ENCODE measurements at places on chromosomes 16 and 17. TPM values are rescaled to one million over a fixed set of nuclear protein-coding genes. Genes with fewer than 3 reads are reported as not detected.
A peak's percentile ranks its signal among the peaks of the same experiment; 100 is the strongest.

The GNGT2 gene
- not detected for total RNA-seq

The CES5A gene
- not detected for total RNA-seq

The LRRC75A gene
- total RNA-seq, result 0.16 TPM

The C16orf96 gene
- total RNA-seq, result 0.17 TPM

The CLEC18C gene
- total RNA-seq, result not detected

DNA sequence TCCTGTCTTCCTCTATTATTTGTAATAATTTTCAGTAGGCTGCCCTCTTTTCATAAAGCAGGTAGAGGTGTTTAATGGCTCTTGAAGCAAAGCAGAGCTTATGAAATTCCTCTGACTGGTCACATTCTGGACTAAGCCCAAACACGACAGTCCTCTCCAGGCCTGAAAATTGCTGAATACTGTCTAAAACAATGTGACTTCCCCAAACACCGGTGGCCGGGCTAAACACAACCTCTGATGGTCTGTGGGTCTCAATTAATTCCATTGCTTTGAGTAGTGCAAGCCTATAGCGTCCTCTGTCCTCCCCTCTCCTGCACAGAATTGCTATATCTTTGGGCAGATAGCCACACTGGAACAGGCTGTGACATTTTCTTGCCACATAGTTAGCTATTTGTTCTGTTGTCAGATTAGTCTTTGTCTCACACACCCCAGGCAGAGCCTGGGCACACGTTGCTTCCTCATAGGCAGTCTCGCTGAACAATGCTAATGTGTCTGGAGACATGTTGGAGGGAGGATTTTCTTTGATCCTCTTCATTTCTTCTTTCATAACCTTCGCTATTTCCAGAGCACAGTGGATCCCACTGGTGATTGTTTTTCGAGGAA is 10.8 kb upstream of the SLFN12L start:
- no peak for DNase-seq

DNA sequence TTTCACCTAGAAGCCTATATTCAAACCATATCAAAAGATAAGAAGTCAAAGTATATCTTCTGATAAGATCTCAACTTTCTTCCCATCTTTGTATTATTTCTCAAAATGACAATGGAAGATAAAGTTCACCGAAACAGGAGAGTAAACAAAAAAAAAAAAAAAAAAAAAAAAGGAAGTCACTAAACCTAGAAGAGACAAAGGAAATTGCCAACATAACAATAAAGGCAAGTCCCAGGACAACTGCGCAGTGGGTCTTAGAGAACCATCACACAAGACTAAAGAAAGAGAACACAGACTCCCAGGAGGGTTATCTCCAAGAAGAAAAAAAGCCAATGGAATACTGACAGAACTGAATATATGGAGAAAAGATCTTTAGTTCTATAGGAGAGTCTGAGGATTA is 65.7 kb downstream of the SMURF2 start:
- no peak for DNase-seq

DNA sequence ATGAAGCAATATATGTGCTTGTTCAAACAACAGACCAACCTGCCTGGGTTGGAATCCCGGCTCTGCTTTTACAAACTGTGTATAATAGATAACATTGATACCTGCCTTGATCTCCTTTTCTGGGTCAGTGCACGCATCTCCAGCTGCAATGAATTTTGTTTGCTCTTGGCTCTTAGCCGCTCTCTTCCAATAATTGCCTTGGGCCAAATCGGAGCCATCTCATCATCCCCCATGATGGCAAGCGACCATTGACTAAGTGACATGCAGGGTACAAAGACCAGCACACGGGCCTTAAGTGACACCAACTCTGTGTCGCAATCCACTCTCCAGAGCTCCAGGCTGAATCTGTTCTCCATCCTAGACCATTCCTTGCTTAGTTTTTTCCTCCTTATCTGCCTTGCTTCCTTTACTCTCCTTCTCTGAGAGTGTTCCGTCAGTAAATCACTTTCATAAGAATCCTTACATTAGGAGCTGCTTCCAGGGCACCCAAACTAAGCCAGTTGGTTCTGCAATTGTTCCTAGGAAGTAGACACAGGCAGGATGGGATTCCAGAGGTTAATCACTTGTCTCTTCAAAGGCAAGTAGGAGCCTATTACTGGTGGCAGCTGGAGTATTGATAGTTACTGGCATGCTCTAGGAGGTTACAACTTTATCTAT is 134.2 kb downstream of the ABCA8 start:
- no peak for DNase-seq

- DNase-seq, result no peak
Observed at GRCh38 chr16:46911038-46911437, 26.9 kb downstream of the GPT2 start.

- DNase-seq, result no peak
Observed at GRCh38 chr17:75503976-75504346, 11.4 kb downstream of the CASKIN2 start.

GRCh38 chr17:73588301-73588846 is 55.9 kb downstream of the SDK2 start:
- DNase-seq, result peak; percentile 27

GRCh38 chr16:67100569-67101310 is 9.0 kb upstream of the PHAF1 start:
- DNase-seq, result no peak

DNA sequence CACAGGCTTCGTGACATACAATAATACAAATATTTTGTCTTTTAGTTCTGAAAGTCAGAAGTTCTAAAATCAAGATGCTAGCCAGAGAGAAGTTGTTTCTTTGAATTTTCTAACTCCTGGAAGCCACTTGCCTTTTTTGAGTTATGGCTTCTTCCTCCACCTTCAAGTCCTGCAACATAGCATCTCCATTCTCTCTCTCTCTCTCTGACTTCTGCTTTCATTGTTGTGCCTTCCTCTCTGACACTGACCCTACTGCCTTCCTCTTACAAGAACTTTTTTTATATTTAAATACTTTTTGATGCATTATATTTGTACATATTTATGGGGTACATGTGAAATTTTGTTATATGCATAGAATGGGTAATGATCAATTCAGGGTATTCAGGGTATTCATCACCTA is 205.9 kb downstream of the MAP2K6 start:
- no peak for DNase-seq

GRCh38 chr16:86205521-86206245 is 304.6 kb upstream of the FOXF1 start:
- no peak for DNase-seq

DNA sequence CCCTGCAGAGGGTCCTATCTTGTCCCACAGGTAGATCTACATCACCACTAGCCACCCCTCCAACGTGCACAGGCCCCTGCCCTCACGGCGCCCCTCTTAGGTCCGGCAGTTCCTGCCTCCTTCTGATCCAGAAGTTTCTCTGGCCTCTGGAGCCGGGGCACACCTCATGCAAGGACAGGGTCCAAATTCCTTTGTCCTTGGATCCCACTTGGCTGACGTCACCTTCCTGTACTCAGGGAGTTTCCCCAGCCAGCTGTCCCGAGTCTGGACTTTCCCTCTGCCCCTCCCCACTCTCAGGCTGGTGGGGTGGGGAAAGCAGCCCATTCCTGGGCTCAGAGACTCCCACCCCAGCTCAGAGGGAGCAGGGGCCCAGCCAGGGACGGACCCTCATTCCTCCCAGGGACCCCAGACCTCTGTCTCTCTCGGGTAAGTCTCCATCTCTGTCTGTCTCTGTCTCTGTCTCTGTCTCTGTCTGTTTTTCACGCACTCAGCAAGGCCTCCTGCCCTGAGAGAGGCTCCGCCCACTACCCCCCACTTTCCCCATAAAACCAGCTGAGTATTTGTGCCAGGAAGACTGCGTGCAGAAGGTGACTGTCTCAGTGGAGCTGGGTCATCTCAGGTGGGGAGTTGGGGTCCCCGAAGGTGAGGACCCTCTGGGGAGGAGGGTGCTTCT is at the start of gene IL32:
IL32 (plus strand) TSS at position 572 of the 673 bp plus-strand sequence. CDS start 172 bp downstream, outside the sequence.
- peak; percentile 84 for DNase-seq

- DNase-seq, result peak; percentile 27
Observed at GRCh38 chr17:7307686-7308624, 527 bp downstream of the EIF5A start.

DNA sequence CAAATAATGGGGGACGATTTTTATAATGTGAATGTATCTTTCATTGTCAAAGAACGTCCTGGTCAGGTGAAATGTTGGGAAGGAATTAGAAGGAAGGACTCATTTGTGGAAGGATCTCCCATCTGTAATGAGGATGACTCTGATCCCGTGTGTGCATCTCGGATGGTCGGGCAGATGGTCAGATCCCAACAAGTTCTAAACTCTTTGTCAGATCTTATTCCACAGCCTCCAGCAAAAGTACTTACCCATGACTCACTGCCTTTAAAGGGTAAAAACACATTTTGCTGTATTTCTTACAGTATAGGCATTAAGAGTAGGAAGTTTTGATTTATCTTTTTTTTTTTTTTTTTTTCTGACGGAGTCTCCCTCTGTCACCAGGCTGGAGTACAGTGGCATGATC is 539 bp upstream of the KRTAP4-8 start:
- DNase-seq, result peak; percentile 76

- DNase-seq, result no peak
Observed at GRCh38 chr16:56257666-56258342, 66.5 kb downstream of the GNAO1 start.

- DNase-seq, result peak; percentile 86
Observed at GRCh38 chr17:32127158-32127897, 15.0 kb upstream of the RHOT1 start.

DNA sequence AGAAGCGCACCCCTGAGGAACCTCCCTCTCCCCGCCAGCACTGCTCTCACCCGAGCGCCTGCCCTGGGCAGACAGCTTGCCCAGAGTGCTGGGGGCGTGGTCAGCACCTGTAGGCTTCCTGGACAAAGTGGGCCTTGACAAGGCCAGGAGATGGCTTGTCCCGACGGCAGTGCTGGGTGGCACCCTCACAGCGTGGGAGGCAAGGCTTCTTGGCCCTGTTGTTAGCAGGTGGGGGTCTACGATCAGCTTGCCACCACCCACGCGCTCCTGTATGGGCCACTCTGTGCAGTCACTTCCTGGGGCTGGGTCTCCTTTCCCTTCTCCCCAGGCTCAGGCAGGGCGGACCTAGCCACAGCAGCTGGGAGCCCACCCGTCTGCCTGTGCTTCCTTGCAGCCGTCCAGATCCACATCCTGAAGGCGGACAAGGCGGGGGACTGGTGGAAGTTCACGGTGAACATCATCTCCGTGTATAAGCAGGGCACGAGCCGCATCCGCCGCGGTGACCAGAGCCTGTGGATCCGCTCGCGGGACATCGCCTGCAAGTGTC is 218.0 kb downstream of the NTN1 start:
- DNase-seq, result no peak

GRCh38 chr17:76199469-76199868 is 40.8 kb downstream of the RNF157 start:
- DNase-seq, result no peak

GRCh38 chr17:33039874-33040273 is 48.2 kb downstream of the SPACA3 start:
- peak; percentile 90 for DNase-seq
